ENCODE measurements at places on chromosomes 6 and 20.

- no peak for DNase-seq
Measured at GRCh38 chr6:157748839-157749571, 74.0 kb upstream of the SNX9 start.

- DNase-seq = no peak
Measured at GRCh38 chr6:118147511-118147910, 240.4 kb downstream of the SLC35F1 start.

DNA sequence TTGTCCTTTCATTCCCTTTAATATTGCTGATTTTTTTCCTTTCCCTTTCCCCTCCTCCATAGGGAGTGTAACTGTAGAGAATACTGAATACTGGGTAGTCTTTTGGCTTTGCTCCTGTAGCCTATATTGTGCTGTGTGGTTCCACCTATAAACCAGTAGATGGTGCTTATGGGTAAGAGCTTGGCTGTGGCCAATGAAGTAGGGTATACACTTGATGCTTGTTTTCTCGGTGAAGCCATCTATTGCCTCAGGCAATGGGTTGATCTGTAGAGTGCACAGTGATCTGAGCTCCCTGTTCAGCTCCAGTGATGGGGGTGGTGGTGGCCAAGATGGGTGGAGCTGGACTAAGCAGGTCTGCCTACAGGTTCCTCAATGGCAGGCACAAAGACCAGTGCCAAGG lies 203.3 kb upstream of the IMPG1 start:
- DNase-seq = no peak

DNA sequence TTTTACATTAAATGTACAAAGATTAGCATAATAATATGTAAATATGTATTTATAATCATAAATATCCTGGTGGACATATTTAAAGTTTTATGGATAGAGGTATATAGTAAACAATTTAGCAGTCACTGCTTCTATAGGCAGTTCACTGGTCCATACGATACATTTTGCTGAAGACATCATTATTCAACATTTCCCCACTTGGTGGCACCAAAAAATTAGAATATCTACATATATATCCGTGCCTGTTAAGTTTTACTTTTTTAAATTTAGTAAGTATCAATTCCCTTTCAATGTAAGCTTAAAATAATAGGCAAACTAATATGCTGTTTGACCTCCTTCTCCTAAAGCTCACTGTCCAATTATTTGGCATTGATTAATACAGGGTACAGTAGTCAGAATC lies 64.2 kb downstream of the LMBRD1 start:
- no peak for DNase-seq

All from AG04449 (cell line).